ENCODE measurements at places on chromosomes 2 and 18.

DNA sequence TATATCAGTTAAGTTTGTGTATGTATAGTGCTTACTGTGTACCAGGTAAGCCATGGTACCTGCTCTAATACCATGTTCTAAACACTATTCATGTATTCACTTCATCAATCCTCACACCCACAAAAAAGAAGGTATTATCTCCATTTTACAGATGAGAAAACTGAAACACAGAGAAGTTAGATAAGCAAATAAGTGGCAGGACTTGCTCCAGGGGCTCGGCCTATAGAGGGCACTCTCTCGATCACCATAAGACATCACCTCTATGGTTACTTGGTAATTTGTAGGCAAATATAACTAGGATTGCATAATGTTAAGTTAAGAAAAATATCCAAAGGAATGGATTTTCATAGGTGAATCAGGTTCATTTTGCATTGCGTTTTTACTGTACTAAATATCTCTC is 118.1 kb upstream of the FN1 start:
- DNase-seq = no peak

DNA sequence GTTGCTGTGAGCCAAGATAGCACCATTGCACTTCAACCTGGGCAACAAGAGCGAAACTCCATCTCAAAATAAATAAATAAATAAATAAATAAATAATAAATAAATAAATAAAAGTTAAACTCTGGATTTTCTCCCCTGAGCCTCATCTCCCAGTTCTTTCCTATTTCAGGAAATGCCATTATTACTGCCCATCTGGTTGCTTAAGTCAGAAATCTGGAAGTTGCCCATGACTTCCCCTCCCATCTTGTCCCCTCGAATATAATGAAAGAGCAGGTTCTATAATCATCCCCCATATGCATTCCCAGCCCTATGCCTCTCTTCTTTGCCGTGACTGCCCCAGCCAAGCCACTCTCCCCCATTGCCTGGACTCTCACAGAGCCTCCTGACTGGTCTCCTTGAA is 4.2 kb upstream of the PSD4 start:
- no peak for DNase-seq

- DNase-seq = no peak
Measured at GRCh38 chr2:120404274-120404673, 58.3 kb downstream of the INHBB start.

- no peak for DNase-seq
Measured at GRCh38 chr2:138959031-138959430, 178.8 kb upstream of the NXPH2 start.

- DNase-seq = no peak
Measured at GRCh38 chr2:210642333-210642732, 85.9 kb downstream of the CPS1 start.

- no peak for DNase-seq
Measured at GRCh38 chr2:58669998-58670397, 428.9 kb upstream of the FANCL start.

DNA sequence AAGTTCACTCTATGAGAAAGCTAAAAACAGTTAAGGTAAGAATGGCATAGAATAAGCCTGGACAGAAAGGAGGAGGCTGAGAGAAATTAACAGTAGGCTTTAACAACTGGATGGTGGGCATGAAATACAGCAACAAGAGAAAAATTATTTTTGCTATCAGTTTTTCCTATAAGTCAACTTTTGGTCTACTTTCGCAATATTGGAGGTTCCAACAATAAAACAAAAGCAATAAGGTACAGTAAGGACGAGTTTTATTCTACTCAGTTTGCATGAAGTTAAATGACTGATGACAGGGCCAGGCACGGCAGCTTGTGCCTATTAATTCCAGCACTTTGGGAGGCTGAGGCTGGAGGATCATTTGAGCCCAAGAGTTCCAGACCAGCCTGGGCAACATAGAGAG is 17.3 kb downstream of the RAB1A start:
- no peak for DNase-seq

- no peak for DNase-seq
Measured at GRCh38 chr2:76862901-76863300, 659.3 kb downstream of the LRRTM4 start.
